NCI-H2029 treated with DMSO at 0.1 percent for 48 hours (cell line): ENCODE measurements at places on chromosomes 2 and 18.

DNA sequence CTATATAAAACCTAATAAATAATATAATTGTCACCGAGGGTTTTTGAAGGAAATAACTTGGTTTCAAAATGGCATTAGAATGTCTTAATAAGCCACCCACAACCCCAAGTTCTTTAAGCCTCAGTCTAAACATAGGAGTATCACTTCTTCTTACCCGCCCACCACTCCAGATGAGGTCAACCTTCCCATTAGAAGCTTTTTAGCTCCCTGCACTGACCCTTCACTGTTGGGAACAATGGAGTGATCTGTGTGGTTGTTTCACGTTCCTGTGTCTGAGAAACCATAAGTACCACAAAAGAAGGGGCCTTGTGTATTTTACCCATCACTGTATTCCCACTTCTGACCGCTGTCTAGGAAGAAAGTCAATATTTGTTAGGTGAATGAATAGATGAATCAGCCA is 326.3 kb upstream of the ZNF521 start:
- no peak for DNase-seq

DNA sequence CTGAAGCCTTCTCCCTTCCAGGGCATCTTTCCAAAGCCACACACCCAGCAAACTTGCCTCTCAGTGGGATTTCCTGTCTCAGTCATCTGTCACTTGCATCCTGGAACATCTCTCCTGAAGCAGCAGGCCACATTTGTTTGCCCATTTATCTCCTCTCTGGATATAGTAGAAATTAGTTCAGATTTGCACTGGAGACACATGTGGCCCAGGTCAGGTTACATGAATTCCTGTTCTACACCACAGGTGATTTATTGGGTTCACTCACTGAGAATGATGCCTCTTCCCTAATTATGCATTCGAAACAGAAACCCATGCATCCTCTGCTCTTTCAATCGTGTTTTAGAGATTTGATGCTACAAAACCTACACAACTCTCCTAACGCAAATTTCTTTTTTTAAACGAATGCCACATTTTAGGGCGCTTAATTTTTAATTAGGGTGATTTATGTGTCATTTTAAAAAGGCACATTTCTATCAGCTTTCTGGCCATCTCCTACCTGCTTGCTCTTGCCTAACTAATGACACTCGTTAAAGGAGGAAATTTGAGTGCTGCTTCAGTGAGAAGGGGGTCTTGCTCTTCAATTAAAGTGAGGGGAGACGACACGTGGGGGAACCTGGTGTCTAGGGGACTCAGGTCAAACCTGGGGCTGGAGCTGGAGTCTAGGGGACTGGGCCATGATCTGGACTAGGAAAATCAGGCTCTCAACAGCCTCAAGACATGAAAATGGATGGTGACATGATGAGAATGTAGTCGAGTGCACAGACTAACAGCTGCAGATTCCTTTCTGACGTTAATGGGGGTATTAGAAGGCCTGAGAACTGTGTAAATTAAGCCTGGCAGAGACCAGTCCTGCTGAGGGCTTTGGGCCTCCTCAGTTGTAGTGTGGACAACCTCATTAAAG is 221.4 kb downstream of the CLIP4 start:
- DNase-seq: no peak

- no peak for DNase-seq
Measured at GRCh38 chr2:109089602-109090300, 39.3 kb upstream of the SH3RF3 start.

GRCh38 chr2:26269571-26270158 is 24.9 kb downstream of the HADHB start:
- no peak for DNase-seq

- DNase-seq: no peak
Measured at GRCh38 chr2:27117995-27118524, 868 bp downstream of the CGREF1 start.

- DNase-seq: no peak
Measured at GRCh38 chr2:105627534-105627933, 117.2 kb upstream of the NCK2 start.

DNA sequence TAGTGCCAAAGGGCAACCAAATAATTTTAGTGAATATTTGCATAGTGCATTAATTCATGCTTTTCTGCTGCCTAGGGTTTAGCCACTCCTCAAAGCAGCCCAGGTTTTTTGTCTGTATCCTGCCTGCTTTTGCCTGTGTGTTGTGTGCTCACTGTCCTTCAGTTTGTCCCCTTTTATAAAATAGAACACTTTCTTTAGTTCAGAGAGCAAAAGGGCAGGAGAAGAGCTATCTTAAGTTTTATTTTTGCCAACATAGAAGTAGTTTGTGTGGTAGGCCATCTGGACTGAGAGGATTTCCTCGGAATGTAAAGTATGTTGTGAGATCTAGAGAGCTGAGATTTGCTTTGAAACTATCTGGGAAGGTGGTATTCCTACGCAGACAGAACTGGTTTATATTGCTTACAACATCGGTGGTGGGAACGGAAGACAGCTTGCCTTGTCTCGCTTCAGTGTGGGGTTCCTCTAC is 64.9 kb downstream of the EML4 start:
- DNase-seq: no peak

GRCh38 chr2:144348846-144349245 is 171.1 kb downstream of the ZEB2 start:
- no peak for DNase-seq

- DNase-seq: no peak
Measured at GRCh38 chr2:136510244-136510643, 255.1 kb upstream of the THSD7B start.

DNA sequence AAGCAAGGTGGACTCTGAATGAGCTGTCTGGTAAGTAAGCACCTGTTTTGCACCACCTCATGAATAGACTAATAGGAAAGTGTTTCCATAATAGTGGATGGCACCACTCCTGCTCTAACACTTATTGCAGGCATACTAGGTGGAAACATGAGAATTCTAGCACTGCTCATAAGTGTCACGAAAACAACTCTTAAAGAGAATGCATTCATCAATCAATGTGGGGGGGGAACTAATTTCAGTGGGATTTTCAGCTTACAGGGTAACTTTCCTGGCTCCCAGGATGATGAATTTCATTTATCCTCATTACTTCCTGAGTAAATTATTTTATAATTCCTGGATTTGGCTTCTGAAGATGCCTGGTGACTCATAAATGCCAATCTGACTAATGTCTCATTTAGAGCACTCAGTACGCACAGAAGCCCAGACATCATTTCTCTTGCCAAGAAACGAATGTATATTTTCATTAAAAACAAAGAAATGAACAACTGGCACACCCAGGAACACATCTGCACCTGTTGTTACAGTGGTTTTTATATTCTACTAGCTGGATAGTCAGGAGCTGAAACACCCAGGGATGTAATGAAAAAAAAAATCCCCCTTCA is 129.6 kb downstream of the PID1 start:
- DNase-seq: no peak

DNA sequence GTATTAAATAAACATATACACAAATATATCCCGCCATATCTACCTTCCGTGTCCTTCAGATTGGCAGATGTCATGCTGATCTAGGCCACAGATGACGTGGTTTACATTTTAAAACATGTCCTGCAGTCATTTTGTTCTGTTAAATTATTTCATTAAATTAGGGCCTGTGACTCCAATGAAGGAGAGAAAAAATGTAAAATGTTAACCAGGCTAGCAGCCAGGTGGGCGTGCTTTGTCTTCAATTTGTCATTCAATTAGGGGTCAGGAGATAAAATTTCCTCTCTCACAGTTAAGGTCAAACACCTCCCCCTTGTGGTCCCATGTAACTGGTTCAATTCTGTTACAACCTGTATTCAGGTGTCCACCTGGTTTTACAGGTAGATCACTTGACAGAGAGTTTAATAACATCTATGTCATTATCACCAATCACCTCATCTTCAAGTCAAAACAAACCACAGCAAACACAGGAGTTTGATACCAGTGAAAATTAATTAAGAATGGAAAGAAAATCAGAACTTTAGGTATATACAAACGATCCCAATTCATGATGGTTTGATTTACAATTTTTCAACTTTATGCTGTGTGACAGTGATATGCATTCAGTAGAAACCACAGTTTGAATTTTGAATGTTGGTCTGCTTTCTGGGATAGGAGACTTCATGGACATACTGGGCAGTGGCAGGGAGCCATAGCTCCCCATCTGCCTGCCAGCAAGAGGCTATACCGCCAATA is 339.4 kb downstream of the CMPK2 start:
- peak; percentile 7 for DNase-seq

DNA sequence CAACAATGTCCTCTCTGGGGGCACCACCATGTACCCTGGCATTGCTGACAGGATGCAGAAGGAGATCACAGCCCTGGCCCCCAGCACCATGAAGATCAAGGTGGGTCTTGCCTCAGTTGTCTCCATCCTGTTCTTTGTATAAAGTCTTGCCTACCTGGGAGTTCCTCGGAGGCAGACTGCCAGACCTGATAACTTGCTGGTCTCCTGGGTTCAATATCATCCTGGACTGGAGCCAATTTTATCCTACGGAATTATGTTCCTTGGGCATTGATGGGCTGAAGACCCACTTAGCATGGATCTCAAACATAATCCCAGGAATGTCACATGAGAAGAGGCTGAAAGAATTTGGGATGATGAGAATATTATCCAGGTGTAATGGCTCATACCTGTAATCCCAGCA is 10.0 kb upstream of the DGUOK start:
- DNase-seq: no peak

DNA sequence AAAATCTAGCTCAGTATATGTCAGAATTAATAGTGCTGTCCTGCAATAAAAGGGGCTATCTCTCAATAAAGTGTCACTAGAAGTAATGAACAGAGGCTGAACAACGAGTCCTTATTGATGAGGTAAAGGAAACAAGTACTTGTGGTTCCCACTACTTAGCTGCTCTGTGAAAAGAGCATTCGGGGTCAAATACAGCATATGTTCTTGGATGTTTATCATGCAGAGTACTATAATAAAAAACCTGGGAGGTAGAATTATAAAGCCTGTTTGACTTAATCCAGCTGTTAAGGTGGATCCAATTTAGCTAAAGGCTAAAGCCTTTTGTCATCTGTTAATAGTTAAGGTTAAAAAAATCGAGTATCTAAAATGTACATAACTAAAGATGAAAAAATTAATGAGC is 32.4 kb downstream of the SLC35F5 start:
- no peak for DNase-seq

DNA sequence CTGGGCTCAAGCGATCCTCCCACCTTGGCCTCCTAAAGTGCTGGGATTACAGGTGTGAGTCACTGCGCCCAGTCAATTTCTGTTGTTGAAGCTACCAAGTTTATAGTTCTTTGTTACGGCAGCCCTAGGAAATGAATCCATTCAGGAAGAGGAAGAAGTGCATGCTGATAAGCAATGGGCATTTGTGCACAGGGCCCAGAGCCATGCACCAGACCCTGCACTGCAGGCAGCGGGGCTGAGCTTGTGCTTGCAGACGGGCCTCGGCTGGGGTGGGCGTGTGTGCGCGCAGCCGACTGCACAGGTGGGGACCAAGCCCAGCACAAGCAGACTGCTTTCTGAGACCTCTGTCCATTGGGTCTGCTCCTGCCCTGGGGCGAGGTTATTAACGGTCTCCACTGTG is 144.6 kb downstream of the CABLES1 start:
- DNase-seq: no peak

DNA sequence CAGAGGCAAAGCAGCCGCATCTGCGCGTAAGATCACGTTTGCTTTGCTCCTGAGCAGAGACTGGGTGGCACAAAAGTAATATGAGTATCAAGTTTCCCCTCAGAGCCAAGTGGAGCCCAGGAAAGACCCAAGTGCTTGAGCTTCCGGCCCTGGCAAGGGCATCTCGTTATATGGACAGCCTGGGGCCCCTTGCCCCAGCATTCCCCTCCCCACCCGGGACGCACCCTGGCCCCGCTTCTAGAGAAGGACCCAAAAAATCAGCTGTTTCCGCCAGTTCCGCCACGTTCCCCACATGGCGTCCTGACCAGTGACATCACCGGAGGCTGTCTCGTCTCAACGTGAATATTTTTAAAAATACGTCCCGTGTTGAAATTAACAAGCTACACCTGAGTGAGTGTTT is 135.1 kb downstream of the NFATC1 start:
- DNase-seq: no peak

DNA sequence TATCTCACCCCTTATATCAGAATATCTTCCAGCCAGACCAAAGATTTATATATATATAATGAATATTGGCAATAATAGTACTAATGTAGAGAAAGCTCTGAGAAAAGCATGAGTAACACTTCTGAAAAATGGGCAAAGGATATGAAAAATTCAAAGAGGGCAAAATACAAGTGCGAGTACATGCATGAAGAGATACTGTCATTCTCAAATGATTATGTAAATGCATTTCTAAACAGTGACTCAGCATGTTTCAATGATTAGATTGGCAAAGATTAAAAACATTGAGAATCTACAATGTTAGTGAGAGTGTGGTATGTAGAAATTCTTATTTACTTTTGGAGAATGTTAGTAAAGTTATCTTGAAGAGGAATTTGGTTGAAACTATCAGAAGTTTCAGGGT is 118.3 kb upstream of the NEDD4L start:
- DNase-seq: no peak

DNA sequence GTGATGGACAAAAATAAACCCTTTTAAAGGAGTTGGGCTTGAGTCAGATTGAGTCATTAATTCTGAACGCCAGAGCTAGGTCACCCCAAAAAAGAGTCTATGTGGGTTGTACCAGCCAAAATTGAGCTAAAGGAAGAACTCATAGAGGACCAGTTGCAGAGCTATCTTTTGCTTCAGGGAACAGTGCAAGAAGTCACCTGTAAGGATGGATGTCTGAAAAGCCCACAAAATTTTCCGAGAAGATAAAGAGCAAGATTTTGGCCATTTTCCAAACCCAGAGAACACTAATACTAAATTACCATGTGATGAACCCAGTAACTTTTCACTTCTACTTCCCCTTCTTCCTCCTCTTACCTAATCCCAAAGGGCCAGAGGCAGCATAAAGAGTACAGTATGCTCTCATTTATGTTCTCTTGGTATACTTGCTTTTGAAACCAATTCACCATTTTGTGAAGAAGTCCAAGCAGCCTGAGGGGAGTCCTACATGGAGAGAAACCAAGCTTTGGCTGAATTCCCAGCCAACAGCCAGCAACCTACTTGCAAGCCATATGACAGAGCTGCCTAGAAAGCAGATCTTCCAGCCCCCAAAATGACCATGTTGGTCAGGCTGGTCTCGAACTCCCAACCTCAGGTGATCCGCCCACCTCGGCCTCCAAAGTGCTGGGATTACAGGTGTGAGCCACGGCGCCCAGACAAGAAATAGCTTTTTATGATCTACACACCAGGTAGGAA is 551.7 kb downstream of the SATB2 start:
- no peak for DNase-seq

DNA sequence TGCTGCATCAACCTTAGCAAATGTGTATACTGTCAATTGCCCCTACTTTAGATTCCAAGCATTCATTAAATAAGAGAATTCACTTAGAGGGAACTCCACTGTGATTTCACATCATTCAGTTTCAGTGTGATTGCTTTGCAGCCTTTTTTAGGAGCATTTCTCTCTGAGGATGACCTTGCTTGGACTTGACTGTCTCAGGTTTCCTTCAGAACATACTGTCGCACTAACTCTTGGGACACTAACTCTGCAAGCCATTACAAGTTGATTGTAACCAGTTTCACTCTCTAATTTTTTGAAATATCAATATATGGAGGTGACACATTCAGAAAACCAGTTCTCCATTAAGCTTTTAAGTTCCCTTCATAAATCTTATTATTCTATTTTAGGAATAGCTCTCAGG is 6.6 kb upstream of the ZCCHC2 start:
- DNase-seq: no peak
